Fibroblast of skin of right quadriceps (primary cell): ENCODE measurements at places on chromosomes 2 and 18.

DNA sequence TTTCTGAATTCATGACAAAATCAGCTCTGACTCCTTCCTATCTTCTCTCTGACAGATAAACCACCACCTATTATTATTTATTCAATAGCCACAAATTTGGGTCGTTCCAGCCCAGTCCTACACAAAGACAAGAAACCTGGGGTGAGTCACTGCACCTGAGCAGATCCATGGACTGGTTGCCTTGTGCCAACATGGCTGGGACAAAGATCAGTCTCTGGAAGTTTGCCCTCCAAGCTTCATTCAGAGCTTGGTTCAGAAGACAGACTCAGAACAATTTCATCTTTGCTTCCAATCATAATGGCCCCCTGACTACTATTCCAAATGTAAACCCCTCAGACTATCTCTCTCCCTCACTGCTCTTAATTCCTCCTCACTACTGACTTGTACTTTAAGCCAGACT, 9.6 kb upstream of the EXOC6B start:
- DNase-seq: no peak

DNA sequence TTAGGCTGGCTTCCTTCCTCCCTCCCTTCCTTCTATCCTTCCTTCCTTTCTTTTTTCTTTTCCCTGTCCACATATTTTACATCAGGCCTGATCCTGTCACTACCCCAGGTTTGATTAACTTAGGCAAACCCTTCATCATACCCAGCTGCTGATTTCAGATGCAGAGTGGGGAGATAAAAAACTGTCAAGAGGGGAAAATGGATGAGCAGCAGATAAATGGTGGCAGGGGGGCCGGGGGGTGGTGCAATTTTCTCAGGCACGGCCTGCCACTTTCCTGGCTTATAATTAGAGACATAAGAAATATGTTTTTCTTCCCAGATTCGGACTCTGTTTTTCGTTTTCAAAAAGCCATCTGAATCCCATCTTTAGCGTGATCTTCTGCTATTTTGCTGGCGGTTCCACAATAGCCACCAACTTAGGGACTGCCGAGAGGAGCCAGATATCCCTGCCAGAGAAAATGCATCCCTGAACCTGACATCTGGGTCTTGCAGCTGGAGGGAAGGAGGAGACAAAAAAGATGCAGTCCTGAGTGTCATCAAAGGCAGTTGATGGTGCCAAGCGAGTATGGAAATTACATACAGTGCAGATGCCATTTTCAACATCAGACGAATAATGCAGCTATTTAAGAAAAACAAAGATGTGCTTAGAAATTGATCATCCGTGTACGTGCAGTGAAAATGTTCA, 49.9 kb downstream of the CXCR4 start:
- DNase-seq: no peak

- DNase-seq: no peak
Observed at GRCh38 chr2:147405651-147406050, 439.2 kb upstream of the ACVR2A start.

DNA sequence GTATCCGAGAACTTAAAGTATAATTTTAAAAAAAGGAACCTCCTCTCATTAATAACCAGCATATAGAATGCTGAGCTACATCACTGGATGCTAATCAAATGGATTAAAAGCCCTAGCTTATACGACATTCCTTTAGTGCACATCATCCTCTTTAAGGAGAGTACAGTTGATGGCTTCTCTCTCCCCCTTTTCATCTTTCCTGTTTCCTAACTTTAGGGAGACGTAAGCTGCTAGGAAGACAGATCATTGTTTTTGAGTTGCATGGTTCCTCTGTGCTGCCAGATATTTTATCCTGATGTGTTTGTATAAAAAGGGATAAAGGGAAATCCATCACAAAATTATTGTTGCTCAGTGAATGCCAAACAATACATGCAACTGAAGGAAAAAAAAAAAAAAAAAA, 94.2 kb downstream of the SLC8A1 start:
- DNase-seq: peak; percentile 73

- DNase-seq: peak; percentile 90
Observed at GRCh38 chr2:42047488-42048298, at the start of gene PKDCC. TSS of gene PKDCC (plus strand) at chr2:42048021. CDS start at chr2:42048200, 179 bp downstream.

GRCh38 chr2:192265751-192266150, 71.0 kb upstream of the TMEFF2 start:
- DNase-seq: peak; percentile 23

GRCh38 chr2:74575320-74575719, 20.8 kb downstream of the DOK1 start:
- DNase-seq: no peak

GRCh38 chr18:61635901-61636528, 256.8 kb downstream of the RNF152 start:
- peak; percentile 50 for DNase-seq

GRCh38 chr18:39105104-39105503, 1539.5 kb upstream of the CELF4 start:
- no peak for DNase-seq

GRCh38 chr18:59569390-59569791, 127.8 kb downstream of the CCBE1 start:
- DNase-seq: no peak

DNA sequence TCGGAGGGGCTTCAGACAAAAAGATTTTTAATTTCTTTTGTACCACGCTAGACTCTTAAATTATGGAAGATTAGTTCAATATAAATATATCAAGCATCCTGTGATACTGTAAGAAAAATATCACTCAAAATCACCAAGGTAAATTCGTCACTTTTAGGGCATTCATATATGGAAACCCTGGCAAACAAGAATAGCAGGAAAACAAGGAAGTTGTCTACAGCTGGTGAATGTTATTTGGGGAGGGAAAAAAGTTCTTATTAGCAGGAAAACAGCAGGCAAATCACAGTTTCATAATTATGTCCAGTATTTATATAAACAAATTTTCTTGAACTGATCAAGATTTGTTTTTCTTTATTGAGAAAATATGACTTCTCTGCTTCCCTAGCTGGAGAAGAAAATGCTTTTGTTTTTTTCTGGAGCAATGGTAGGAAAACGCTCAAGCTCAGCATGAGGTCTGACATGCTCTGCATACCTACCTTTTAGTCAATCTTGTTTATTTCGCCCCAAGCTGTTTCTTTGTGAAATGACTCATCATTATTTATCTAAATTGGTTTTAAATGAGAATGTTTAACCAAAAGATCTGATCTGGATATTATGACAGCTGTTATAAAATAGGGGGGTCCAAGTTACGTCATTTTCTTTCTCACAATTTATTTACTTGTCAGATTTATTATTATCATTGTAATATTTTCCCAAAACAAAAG, 14.7 kb downstream of the LINC00305 start:
- peak; percentile 56 for DNase-seq

- DNase-seq: no peak
Observed at GRCh38 chr2:54083021-54083420, 32.4 kb upstream of the ACYP2 start.

DNA sequence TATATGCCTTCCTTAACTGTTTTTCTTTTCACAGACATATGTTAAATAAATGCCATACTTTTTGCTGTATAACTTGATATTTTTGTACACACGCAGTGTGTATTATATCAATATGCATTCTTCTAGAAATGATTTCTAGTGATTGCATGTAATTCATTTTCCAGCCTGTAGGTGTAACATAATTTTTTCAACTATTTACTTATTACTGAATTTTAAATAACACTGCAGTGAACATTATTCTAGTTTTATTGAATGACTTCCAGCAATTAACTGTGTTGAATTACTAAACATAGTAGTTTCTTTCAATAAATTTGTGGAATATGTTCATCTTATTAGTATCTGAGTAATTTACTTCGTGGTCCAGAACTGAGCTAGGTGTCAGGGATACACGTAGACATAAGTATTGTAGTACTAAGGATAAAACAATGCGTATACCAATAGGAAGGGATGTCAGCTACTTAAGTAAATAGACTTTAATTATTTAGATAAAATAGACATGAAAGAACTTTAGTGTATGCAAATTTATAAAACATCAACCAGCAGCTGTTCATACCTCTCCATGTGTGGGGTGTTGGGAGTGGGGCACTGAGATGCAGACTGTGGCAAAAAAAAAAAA, 28.0 kb downstream of the TANC1 start:
- DNase-seq: no peak

GRCh38 chr18:7000484-7001096, 117.0 kb downstream of the LAMA1 start:
- DNase-seq: peak; percentile 21

DNA sequence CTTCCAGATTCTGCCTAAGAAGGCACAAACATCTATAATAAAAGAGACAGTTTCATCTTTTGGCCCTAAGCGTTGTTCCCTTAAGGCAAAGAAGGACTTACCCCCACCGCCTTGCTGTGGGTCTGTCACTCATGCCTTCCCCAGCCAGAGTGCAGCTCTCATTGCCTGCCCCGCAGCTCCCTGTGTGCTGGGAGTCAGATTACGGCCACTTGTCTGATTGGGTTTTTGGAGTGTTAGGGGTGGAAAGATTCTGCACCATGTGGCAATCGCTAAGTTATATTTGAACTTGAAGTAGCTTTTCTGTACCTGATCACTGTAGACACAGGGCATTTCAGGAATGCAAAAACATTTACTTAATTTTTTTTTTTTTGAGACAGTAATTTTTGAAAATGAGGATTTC, at the start of gene AQP4:
Gene AQP4, minus strand, starts transcription at position 151 of the 400 bp plus-strand sequence. Its CDS starts 18 bp downstream, at position 133.
- DNase-seq: no peak

DNA sequence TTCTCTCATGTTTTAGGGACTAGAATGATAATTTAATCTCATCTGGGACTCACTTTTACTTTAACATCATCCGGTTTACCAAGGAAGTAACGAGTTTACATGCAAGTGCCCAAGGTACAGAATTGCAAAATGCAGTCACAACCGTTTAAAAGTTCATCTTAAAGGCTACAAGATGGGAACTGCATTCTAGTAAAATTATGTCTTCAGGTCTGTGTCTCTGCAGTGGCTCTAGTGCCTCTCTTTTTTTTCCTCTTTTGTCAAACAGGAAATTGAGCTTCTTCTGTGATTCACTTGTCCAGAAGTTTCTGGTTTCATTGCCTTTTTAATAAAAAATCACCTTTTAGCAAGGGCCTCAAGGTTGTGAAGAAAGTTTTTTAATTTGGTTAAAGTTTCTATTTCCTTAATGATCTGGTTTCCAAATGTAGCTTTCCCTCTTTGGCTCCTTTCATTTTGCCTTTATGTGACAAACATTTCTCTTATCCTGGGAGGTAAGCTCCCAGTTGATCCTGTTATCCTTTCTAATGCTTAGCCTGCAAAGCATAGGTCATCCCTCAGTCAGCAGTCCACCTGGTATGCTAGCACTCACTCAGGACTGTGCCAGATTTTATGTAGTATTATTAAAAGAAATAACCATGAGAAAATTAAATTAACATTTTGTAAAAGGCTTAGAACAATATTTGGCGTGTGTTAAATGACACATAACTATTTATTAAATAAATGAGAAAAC, 2.4 kb downstream of the GLS start:
- DNase-seq: no peak

DNA sequence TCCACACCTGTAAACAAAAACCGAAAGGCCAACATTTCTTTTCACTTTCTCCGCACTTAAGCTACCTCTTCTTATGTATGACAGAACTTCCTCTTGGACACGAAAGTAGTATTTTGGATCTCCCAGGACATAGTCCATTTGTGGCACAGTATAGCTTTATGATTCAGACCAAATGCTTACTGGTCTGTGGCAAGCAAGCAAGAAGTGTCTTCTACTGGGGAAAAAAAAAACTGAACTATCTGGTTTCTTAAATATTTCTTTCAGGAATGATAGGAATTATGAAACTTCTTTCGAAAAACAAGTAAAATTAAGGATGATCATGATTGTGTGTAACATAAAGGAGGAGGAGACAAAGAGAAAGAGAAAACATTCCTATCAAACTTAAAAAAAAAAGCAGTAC, 33.6 kb downstream of the SRBD1 start:
- peak; percentile 47 for DNase-seq

DNA sequence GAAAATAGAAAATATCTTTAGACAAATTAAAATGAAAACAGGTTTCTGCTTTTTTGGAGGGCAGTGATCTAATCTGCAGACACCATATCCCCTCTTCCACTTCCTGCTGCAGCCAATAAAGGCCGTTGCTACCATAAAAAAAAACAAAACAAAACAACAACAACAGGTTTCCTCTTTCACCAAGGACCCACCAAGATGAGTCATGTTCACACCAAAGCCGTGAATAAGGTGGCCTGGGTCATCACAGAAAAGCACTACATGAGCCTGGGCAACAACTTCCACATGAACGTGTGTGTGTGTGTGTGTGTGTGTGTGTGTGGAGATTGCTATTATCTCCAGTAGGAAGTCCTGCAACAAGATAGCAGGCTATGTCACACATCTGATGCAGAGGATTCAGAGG, 24.8 kb upstream of the TFCP2L1 start:
- DNase-seq: no peak

DNA sequence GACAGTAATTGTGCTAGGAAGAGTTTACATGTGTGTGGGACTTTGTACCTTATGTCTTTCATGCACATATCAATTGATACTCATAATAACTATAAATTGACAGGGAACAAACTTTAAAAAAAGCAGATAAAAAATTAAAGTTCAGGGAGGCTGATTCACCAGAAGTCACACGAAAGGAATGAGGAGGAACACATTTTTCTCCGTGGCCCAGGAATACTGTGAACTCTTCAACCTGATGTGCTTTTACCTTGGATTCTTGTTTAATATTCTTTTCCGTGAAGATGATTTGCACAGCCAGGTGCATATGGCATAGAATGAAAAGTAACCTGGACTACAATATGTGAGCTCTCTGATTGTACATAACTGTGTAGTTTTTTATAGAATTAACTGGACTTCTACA, 326.3 kb downstream of the CDH7 start:
- DNase-seq: peak; percentile 1

DNA sequence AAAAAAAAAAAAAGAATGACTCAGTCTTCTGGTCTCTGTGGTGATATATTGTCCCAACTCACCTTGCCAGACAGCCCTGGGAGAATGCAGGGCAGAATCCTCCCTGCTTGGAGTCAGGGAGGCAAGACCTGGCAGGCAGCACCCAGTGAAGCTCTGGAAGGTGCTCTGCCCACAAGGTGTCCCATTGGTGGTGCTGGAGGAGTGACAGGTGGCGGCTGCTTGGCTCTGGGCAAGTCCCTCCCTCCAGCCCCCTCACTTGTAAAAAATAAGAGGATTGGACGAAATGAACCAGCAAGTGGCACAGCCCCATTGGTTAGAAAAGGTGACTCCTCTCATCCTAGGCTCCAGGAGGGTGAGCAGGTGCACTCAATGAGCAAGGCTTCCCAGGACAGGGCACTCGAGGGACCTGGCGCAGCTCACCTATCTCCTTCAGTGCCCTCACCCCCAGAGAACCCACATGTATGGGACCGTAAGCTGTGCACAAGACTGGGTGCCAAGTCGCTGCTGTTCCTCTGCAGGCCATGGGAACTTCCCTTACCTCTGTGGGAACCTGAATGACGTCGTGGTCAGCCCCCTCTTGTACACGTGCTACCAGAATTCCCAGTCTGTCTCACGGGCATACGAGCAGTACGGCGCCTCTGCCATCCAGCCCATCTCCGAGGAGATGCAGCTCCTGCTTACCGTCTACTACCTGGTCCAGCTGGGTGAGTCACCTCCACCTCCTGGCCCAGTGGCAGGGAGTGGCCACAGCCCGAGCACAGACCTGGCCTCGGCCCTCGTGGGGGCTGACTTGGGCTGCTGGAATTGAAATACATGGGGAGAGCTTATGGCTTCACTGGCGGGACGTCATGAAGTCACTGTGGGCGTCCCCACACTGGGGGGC, 54.6 kb downstream of the GREB1 start:
- no peak for DNase-seq

- DNase-seq: no peak
Observed at GRCh38 chr2:11748018-11748860, 1.8 kb downstream of the LPIN1 start.

GRCh38 chr2:62055724-62056336, 140.1 kb upstream of the B3GNT2 start:
- DNase-seq: no peak

GRCh38 chr18:13376841-13377351, 158.3 kb downstream of the LDLRAD4 start:
- DNase-seq: no peak

GRCh38 chr18:3213300-3214059, 6.3 kb downstream of the MYOM1 start:
- DNase-seq: no peak
